ENCODE measurements at places on chromosomes 7 and 10.

GRCh38 chr10:119316729-119317097 is 109.3 kb downstream of the GRK5 start:
- DNase-seq: no peak

GRCh38 chr10:118311505-118311904 is 30.6 kb downstream of the FAM204A start:
- no peak for DNase-seq

DNA sequence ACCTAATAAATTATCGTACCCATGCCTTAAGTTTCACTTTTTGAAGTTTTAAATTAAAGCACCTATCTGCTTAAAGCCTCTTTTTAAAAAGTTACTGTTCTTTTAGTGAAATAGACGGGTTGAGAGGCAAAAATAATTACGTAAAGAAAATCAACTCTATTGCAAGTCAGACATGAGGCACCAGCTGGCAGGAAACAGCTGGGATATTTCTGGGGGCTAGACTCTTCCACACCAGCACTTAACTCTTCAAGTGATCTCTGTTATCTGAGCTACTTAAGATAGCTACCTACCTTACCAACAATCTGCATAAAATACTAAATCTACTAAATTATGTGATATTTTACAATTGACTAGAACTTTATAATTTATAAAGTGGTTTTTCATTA is 35.8 kb downstream of the GBF1 start:
- no peak for DNase-seq

DNA sequence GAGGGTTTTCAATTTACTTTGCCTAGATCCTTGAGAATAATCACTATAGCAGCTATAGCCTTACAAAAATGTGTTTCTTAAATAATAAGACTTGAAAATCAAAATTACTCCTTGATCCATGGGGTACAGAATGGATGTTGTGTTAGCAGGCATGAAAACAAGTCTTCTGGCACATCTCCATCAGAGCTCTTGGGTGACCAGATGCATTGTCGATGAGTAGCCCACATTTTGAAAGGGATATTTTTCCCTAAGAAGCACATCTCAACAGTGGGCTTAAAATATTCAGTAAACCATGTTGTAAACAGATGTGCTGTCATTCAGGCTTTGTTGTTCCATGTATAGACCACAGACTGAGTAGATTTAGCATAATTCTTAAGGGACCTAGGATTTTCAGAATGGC is 827.8 kb downstream of the GRM8 start:
- DNase-seq: no peak

GRCh38 chr10:89625041-89625765 is 19.8 kb downstream of the PANK1 start:
- no peak for DNase-seq

DNA sequence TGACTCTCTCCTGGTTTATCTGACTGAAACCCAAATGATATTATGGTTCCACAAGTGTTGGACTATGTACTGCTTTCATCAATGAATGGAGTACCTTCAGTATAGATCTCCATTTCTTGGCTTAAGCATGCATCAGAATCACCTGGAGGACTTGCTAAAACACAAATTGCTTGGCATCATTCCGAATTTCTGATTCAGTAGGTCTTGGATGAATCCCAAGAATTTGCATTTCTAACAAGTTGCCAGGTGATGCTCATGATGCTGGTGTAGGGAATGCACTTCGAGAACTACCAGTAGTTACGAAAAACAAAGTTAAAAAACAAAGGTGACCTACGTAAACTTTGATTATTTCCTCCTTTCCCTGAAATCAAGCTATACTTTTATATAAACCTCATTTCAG is 119.0 kb upstream of the FEZF1 start:
- DNase-seq: no peak

- DNase-seq: peak; percentile 34
These were observed 2.2 kb downstream of the MAFK start for GRCh38 chr7:1532456-1533254.

- no peak for DNase-seq
These were observed 263.1 kb downstream of the CREB5 start for GRCh38 chr7:28675429-28675828.

DNA sequence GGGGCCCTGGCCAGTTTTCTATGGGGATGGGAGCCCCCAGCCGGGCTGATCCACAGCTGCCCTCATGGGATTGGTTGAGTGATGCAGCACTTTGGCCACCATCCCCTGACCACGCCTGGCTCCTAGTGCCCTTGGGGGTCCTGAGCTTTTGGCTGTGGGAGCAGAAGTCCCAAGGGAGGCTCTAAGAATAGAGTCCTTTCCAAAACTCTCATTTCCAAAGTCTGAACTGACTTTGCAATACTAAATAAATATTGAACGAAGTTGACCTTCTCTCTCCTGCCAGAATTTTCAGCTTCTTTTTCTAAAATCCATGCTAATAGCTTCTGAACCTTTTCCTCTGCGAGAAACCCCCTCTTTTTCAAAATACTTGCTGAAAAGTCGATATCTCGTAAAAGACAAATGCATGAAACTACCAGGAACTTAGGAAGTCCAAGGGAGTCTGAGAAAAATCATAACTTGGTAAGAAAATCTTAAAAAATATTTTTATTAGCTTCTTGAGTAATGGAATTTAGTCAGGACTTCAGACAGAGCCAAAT is 62.7 kb upstream of the IGFBP3 start:
- no peak for DNase-seq

- no peak for DNase-seq
These were observed 19.3 kb upstream of the ERCC6 start for GRCh38 chr10:49558190-49558589.

DNA sequence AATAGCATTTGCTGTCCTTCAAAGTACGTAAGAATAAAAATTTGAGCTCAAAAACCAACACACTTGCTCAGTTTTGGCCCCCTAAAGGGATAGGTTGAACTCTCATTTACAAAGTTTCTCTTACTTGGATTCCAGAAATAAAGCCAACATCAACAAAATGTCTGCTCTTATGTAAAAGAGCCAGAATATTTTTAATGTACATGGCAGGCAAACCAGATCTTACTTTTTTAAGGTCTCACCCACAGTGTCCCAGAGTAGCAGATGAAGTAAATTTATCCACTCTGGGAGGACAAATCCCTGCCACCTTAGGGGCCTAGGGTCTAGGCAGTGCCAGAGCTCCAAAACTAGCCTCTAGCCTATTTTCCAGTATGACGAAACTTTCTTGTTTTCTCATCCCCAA is 159.6 kb downstream of the SKAP2 start:
- DNase-seq: no peak

DNA sequence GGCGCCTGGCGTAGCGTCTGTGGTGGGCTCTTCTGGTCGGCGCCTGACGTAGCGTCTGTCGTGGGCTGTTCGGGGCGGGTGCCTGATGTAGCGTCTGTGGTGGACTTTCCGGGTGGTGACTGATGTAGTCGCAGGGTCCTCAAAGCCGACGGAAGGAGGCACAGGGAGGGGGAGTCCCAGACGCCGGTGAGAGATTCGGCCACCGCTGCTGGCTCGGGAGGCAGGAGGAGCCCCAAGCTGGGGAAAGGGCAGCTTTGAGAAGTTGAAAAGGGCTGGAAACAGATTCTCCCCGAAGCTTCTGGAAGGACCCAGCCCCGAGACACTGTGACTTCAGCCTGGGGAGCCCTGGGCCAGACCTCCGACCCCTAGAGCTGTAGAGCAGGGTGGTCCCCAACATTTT is 105.7 kb downstream of the DNAJB6 start:
- DNase-seq: no peak

DNA sequence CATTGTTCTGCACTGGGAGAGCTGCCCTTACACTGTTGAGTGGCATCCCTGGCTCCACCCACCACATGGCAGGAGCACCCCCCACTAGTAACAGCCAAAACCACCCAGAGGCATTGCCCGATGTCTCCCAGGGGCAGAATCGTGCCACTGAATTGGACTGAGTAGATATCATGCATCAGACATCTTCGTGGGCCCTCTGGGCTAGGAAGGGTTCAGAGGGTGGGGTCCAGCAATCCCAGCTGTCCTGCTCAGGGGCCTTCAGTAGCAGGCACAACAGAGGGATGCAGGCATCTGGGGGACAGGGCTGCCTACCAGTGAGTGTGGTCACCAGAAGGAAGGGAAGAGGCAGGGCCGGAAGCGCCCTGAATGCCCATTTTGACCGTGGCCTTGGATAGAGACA is 119.7 kb upstream of the PPP2R2D start:
- DNase-seq: no peak

- peak; percentile 52 for DNase-seq
These were observed 177.8 kb downstream of the NSUN6 start for GRCh38 chr10:18473424-18474117.

DNA sequence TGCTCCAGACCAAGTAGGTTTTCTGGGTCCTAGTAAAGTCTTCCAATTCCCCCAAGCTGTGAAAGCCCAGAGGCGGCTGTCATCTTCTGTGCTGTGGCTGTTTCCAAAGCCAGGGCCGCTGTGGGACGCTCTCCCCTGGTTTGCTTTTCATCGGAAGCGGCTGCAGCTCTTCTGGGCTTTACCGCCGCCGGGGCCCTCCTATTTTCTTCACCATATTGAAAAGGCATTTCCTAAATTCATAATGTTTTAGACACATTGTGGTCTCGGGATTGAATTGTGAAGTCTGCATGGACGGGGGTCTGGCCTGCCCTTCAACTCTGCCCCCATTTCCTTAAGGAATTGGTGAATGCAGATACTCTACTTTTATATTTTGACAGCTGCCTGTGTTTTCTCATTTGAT is 551.4 kb upstream of the MGMT start:
- no peak for DNase-seq

DNA sequence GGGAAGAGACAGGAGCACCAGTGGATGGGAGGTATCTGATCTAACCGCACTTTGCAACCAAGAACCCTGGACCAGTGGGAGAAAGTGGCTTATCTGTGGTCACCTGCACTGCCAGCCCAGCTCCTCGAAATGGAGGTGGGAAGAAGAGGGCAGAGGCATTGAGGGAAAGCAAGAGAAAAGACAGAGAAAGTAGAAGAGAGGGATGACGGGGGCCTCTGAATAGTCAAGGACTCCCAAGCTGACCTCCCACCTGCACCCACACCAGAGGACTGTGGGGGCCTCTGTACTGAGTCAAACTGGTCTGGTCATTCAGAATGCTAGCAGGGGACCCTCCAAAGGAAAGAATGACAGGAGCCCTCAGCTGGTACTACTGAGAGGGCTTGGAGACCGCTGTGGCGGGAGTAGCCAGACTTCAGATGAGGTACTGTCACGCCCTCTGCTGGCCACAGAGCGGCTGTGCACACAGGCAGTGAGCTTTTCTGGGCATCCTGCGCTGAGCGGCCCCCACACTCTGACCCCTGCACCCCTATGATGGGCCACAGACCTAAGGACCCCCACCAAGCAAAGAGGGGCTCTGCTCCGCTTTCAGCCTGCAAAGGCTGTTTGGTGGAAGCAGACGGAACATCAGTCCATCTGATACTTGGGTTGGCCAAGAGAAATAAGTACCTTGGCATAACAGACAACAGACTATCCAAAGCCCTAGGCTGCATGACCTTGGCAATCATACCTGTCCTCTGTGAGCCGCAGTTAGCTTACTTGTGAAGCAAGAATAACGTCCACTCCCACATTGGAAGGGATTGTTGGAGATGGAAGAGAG is 112.9 kb downstream of the COL13A1 start:
- DNase-seq: peak; percentile 14

Data from C1 segment of cervical spinal cord (tissue), 14 donors.